Activated T-helper 1 cell treated with anti-CD3 and anti-CD28 coated beads, Interleukin-2, amount 50 U/mL, for 16 hours (primary cell): ENCODE measurements at places on chromosomes 16 and 17.
A peak's percentile ranks its signal among the peaks of the same experiment; 100 is the strongest.

GRCh38 chr16:89601906-89602272 lies 11.6 kb upstream of the DPEP1 start:
- no peak for DNase-seq

- peak; percentile 28 for DNase-seq
Observed at GRCh38 chr17:47229535-47230443, 20.6 kb downstream of the MYL4 start.

DNA sequence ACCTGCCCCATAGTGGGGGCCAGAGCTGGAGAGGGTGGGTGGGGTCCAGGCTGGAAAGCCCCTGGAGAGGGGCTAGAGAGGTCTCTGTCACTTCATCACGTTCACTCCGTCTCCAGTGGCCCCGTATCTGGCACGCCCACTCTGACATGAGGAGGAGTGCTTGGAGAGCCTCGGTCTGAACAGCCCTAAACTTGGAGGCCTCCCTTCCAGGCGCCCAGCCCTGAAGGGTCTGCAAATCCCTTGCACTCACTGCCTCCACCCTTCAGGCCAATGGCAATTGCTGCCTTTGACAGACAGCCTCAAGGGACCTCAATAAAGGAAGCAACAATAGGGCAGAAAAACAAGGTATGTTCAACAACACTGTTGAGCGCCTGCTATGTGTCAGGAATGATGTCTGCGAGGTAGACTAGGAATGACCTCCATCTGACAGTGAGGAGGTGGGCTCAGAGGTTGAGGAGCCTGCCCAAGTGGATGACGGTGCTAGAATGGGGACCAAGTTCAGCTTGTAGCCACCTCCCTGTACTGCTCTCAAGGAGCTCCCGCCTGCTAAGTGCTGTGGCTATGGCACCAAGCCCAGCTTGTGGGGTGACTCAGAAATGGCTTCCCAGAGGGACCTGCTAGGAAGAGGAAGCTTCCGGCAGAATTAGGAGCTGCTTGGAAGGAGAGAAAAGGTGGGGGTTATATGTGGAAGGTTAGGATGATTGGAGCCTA lies 2.9 kb upstream of the EPX start:
- no peak for DNase-seq

- DNase-seq: no peak
Observed at GRCh38 chr17:76475302-76475701, 7.9 kb downstream of the AANAT start.

- no peak for DNase-seq
Observed at GRCh38 chr16:1182316-1182671, 29.4 kb downstream of the CACNA1H start.

GRCh38 chr16:12876778-12877177 lies 24.6 kb upstream of the SHISA9 start:
- no peak for DNase-seq

GRCh38 chr17:17361867-17362539 lies 58.8 kb downstream of the NT5M start:
- no peak for DNase-seq

GRCh38 chr16:10579965-10580882 lies at the start of gene EMP2:
Gene EMP2, minus strand, starts transcription at chr16:10580598. Its CDS starts 32,981 bp downstream, at chr16:10547617.
- DNase-seq: no peak

GRCh38 chr17:2435862-2436261 lies 35.0 kb upstream of the MNT start:
- no peak for DNase-seq

- no peak for DNase-seq
Observed at GRCh38 chr17:51802544-51802943, 356.0 kb downstream of the CA10 start.

- DNase-seq: no peak
Observed at GRCh38 chr16:2428784-2429033, 538 bp upstream of the CCNF start.

GRCh38 chr16:51097729-51098128 lies 53.3 kb downstream of the SALL1 start:
- DNase-seq: no peak

DNA sequence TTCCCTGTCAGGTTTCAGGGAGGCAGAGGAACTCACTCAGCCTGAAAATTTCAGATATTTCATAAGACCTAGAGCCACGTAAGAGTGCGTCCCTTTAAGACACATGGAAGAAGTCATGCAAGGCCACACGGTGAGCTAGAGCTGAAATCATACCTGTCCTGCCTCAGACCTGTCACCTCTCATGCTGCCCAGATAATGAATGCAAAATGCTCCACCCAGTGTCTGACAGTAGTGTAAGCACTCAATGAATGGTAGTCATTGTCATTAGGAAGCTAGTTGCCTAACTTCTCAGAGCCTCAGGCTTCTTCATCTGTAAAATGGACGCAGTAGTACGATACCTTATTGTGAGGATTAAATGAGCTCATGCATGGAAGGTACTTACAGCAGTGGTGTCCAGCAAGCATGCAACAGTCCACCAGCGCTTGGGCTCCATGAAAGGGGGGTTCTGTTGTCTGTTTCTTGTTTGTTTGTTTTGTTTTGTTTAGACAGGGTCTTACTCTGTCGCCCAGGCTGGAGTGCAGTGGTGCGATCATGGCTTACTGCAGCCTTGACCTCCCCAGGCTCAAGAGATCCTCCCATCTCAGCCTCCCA lies 60.7 kb downstream of the WSB1 start:
- no peak for DNase-seq

GRCh38 chr17:29145289-29146073 lies 34.7 kb downstream of the MYO18A start:
- peak; percentile 50 for DNase-seq

DNA sequence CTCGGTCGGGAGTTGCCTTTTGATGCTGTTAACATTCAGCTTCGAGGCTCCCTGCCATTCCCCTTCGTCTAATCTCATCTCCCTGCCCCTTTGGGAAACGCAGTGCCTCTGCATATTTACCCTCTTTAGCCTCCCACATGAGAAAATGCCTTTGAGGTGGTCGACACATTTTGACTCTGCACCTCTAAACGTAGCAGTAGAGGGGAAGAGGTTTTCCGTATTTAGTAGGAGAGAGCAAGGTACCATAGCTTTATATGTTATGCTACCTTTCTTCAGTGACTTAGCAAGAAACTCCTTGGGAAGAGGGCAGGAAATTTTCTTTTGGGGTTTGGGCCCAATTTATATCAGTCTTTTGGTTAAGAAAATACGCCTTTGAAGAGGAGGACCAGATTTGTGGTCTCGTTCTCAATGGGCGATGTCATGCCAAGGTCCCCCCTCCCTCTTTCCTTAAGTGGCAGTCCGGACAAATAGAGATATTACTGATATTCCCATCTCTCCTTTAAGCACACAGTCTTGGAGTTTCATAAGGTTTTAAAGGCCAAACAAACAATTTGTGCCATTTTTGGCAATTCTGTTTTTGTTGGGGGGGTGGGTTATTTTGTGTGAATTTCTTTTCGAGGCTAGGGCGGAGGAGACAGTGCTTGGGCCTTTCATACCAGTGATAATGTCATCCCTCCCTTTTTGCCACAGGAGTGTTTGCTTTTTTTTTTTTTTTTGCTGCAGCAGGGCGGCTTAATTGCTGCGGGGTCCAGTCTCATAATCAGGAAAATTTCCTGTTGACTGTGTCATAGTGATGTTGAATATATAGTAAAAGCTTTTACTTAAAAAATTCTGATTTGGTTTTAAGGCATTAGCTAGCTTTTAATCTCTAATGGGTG lies 1.5 kb downstream of the PAFAH1B1 start:
- DNase-seq: no peak

- no peak for DNase-seq
Observed at GRCh38 chr16:854808-855410, 54.4 kb upstream of the GNG13 start.

- no peak for DNase-seq
Observed at GRCh38 chr17:10821054-10821453, 16.8 kb downstream of the PIRT start.

DNA sequence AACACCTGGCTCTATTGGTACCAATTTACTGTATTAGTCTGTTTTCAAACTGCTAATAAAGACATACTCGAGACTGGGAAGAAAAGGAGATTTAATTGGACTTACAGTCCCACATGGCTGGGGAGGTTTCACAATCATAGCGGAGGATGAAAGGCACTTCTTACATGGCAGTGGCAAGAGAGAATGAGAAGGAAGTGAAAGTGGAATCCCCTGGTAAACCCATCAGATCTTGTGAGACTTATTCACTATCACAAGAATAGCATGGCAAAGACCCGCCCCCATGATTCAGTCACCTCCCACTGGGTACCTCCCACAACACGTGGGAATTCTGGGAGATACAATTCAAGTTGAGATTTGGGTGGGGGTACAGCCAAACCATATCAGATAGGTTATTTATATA lies 22.6 kb upstream of the GOSR1 start:
- no peak for DNase-seq

DNA sequence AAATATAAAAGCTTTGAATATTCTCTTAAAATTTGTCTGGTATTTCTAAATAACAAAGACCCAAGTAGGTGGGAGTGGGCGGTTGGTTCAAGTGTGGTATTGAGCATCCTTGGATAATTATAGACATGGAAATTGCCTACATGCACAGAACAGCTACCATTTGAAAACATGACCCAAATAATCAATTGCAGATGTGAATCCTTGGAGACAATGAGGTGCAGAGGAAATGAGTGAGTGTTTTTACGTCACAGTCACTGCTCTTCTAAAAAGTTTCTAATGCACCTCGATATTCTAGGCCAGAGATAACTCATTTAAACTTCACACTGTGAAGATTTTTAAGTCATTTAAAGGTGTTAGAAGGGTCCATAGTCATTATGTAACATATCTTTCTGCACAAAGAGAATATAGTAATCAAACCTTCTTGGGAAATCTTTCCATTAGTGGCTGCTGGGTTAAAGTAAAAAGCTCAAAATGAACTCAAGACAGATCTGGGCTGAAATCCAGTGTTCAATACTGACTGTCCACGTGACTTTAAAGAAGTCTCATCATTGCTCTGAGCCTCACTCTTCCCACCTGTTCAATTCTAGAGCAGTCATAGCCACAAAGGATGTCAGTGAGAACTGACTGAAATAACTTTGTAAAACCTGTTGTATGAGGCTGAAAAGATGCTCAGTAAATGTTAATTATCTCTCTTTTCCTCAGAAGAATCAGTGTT lies 144.5 kb downstream of the CDH11 start:
- DNase-seq: no peak

DNA sequence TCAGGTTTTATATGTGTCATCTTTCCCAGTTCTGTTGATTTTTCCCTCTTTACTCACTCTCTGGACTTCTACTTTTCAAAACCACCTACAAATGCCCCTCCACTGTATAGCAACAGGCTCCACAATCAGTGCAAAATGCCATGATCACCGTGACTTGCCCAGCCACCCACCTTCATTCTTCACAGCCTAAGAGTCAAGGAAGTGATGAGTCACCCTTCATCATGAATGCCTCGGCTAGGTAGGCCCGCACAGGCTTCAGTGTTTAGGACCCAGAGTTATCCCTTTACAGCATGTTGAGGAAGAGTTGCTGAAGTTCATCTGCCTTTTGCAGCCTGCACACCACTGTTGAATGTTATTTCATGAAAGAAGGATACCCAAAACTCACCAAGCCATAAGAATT lies 158.6 kb downstream of the PMP22 start:
- no peak for DNase-seq

DNA sequence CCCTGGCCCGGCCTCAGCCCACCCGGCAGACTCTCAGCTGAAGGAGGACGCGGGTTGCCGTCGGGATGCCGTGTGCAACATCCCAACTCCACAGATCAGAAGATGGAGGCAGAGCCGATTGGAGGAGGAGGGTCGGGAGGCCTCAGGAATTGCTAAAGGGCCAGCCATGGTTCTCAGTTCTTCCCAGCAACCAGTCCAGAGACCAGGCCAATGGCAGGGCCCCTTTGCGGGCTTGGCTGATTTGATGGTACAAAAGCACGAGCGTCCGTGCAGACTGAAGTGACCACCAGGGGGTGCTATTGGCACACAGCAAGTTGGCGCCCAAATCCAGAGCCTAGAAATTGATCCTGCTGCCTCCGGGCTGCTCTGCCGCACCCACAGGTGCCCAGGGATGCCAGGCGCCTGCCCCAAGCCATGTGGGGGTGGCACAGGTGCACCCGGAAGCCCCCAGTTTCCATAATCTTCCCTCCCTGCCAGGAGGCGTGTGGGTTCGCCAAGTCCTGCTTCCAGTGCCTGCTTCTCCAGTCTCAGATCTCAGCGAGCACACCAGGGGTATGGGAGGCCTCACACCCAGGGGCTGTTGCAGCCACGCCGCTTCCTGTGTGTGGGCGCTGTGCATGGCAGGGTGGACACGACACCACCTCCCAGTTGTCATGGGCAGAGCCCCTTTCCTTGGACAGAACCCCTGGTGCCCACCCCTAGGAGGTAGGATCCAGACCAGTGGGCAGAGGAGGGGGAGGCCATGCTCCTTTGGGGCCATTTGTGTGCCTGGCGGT lies 7.1 kb upstream of the TEX19 start:
- DNase-seq: peak; percentile 71

DNA sequence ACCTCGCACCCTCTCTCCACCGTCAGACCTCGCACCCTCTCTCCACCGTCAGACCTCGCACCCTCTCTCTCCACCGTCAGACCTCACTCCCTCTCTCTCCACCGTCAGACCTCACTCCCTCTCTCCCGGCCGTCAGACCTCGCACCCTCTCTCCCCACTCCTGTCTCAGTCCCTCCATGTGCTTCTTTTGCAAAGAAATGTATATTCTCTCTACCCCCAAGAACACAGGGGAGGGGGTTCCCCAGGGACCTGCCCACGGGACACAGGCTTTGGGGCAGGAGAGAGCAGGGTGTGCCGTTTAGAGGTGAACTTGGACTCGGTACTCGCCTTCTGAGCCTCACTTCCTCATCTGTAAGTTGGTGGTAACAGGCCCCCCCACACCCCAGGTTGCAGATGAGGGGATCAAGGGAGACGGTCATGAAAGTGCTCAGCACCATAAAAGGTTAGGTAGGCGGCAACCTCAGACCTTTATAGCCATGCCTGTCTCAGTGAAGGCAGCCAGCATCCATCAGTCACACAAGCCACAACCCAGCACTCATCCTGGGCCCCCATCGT lies 63.7 kb downstream of the RPH3AL start:
- no peak for DNase-seq

DNA sequence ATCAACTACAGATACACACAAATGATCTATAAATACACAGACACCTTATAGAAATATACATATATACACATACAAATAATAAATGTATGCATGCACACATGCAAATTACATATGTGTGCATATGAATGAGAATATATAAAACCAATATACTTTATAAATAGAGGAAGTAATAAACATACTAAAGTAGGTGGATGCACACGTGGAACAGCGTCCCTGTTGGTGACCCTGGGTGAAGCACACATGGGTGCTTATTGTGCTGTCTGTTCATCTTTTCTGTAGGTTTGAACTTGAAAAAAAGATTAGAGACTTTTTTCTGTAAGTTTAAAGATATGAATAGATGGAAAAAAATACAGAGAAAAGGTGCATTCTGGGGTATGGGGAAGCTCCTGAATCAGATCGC lies 111.3 kb downstream of the SDR42E1 start:
- no peak for DNase-seq

GRCh38 chr16:54937671-54938211 lies 7.1 kb downstream of the IRX5 start:
- no peak for DNase-seq

- no peak for DNase-seq
Observed at GRCh38 chr17:81121841-81122733, 43.2 kb upstream of the PVALEF start.
